ENCODE measurements at places on chromosomes 2 and 18.

DNA sequence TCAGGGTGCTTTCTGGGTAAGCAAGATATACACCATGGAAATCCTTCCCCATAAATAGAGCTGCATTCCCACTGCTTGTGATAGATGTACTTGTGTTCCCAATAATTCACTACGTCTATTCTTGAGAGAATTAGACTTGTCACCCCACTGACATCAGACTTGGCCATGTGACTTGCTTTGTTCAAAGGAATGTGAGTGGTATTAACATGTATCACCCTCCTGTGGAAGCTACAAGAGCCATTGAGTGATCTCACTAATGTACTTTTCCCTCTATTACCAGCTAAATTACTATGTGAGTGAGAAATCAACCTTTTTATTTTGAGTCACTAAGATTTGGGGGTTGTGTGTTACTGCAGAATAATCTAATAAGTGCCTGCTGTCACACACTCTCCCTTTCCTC, 176.0 kb downstream of the CCDC178 start:
- no peak for DNase-seq

GRCh38 chr2:173195100-173195499, 119.5 kb downstream of the MAP3K20 start:
- no peak for DNase-seq

GRCh38 chr18:55633032-55633431, 45.0 kb upstream of the TCF4 start:
- DNase-seq = no peak

DNA sequence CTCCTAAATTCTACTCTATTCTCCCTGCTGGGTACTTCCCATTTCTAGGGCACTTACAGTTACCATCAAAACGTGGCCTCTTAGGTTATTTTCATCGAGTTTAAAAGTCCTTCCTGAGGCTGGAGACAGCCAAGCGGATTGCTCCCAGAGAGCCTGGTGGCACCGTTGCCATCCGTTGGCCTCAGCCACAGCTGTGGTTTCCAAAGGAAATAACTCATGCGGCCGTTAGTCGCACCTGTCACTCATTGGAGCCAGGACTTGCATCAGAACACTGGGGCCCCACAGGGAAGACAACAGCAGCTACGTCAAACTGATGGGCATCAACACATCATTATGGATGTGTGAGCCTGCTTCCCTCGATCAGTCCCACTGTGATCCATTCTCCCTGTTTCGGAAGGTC, 453.4 kb downstream of the BCL11A start:
- no peak for DNase-seq

GRCh38 chr2:15061268-15061667, 428.8 kb downstream of the LRATD1 start:
- no peak for DNase-seq

- DNase-seq = no peak
Observed at GRCh38 chr2:202299712-202300111, 34.1 kb downstream of the NOP58 start.

DNA sequence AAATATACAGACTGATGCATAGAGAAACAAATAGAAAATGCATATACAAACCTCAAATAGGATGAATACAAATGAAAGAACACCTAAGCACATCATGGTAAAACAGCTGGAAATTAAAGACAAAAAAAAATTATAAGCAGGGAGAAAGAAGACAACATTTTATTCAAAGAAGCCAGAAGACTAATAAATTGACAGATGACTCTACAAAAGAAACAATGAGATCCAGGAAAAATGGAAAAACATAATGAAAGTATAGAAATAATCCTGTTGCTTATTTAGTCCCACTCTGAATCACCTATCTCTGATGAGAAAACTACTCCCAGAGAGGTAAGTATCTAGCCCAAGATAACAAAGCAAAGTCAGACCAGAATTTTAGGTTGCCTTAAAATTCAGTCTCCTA, 143.4 kb downstream of the RBM43 start:
- no peak for DNase-seq

DNA sequence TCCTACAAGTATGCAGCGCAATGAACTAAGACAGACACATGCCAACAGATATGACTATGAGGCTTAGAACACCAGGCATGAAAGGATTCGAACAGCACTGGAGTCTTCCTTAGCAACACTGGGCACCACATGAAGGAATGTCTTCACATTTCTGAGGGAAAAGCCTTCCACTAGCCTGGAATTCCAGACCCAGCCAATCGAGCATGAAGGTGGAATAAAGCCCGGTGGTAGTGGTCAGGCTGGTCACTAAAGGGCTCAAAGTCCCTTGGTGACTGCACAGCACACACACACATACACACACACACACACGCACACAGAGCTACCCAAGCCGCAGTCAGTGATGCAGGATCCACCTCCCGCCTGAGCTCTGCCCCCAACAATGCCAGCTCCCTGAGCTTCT, 19.7 kb upstream of the SFXN5 start:
- no peak for DNase-seq

GRCh38 chr2:136124805-136125204, 6.9 kb upstream of the CXCR4 start:
- no peak for DNase-seq

DNA sequence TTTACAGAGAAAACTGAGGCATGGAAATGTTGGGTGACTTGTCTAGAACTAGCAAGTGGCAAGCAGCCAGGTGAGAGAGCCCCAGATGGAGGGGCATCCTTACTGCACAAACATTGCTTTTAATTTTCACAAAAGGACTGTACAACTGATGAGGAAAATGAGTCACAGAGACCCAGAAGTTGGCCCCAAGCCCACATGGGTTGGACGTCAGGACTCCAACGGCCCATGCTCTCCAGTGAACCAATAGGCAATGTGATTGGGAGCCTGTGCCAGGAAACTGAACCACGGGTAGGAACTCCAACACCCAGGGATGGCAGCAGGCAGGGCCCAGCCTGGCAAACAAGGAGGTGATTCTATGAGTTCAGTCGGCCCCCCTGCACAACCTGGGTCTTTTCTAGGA, 50.8 kb downstream of the PID1 start:
- DNase-seq = no peak

- no peak for DNase-seq
Observed at GRCh38 chr18:56096861-56097260, 508.9 kb upstream of the TCF4 start.

GRCh38 chr2:179900655-179901054, 39.2 kb upstream of the ZNF385B start:
- DNase-seq = no peak

DNA sequence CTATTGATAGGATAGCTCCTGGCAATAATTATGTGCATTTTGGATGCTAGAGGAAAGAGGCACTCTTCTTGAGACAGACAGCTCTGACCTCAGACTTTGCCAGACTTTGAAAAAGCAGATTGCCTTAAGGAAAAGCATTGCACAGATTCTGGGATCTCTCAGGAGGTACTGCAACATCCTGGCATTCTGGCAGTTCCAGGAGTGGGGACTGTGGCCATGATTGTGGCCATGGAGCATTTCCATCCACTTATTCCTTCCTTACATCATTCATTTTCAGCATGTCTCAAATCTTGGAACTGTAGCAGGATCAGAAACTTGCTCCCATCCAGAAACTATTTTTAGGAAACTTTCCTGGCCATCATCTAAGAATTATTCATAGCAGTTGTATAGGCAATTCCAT, 144.9 kb upstream of the FOSL2 start:
- no peak for DNase-seq

- no peak for DNase-seq
Observed at GRCh38 chr2:232458661-232459418, 2.9 kb downstream of the ALPI start.

- DNase-seq = no peak
Observed at GRCh38 chr2:20669562-20670314, 2.8 kb downstream of the GDF7 start.

DNA sequence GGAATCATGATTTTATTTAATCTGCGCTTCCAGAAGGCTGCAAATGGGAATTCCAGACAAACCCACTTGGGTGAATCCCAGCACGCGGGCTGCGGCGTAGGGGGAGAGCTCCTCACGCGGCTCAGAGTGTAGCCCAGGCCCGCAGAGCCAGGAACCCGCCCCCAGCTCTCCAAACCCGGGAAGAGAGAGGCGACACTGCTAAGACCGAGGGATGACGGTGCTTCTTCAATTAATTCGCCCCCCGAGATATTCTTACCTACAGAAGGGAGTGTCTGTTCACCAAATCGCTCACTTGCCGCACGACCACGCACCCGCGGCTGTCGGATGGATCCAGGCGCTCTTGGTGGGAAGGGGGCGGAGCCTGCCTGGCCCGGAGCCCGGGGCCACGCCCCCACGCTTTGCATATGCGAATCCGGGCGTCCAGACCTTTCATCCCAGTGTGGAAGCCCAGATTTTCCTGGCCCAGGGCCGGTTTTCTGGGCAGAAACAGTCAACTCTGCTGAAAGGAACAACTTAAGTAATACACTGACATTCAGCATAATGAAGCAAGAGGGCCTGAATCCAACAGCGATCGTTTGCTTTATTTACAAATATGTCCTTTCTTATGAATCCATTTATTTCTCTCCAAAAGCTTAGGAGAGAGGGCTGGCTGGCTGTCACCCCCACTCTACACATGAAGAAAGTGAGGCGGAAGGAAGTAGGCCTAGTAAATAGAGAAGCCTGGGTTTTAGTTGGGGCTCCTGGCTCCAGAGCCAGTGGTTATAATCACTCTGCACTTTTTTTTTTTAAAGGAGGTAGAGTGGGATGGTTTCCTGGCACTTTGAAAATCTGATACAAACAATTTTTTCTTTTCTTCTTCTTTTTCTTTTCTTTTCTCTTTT, at the start of gene SLC19A3:
Gene SLC19A3, minus strand, starts transcription at position 342 of the 881 bp plus-strand sequence. CDS start 15,710 bp downstream, outside the sequence.
- no peak for DNase-seq

- DNase-seq = no peak
Observed at GRCh38 chr18:59423259-59423658, 64.2 kb upstream of the LMAN1 start.

GRCh38 chr2:159880729-159881128, 82.7 kb upstream of the CD302 start:
- DNase-seq = no peak

GRCh38 chr2:216503697-216504375, 5.2 kb downstream of the RPL37A start:
- DNase-seq = no peak

GRCh38 chr2:189933041-189933440, 129.5 kb downstream of the MSTN start:
- no peak for DNase-seq

DNA sequence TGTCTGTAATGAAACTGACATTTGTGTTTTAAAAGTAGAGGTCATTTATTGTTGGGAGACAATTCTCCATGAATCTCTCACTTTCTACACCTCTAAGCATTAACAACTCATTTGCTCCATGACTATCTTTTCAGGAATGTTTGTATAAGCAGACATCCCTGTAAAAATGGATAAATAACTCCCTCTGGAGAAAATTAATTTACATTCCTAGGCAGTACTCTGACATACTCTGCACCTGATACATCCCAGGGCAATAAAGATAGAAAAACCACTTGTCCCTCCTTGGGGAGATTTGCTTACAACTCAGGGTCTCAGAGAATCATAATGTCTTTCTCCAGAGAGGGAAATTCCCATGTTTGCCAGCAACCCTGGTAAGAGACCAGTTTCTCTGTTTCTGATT, 1037.7 kb upstream of the SLC39A10 start:
- DNase-seq = no peak

- DNase-seq = no peak
Observed at GRCh38 chr2:132804051-132804450, 134.0 kb upstream of the LYPD1 start.

- DNase-seq = no peak
Observed at GRCh38 chr2:204108781-204109295, 172.3 kb downstream of the ICOS start.

GRCh38 chr2:86017901-86018896, 87.5 kb downstream of the POLR1A start:
- DNase-seq = no peak

DNA sequence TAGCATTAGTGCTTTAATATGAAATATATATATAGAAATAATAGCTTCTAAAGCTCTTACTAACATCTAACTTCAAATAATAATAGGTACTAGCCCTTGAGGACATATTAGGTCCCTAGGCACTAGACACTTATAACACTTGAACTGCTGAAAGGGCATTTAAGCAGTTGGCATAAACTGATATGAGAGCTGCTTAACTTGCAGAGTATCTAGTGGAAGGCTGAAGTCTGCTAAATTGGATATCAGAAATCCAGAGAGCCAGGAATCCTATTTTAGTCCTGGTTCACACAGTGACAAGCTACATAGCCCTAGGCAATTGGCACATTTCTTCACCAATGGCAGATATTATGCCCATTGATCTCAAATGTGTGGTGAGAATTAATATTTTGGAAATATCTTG, 326.9 kb upstream of the UBE2E3 start:
- DNase-seq = no peak

- no peak for DNase-seq
Observed at GRCh38 chr18:8260319-8260718, 348.9 kb upstream of the RAB12 start.
